Frontal cortex (tissue), 4 donors: ENCODE measurements at places on chromosomes 12 and 14.

DNA sequence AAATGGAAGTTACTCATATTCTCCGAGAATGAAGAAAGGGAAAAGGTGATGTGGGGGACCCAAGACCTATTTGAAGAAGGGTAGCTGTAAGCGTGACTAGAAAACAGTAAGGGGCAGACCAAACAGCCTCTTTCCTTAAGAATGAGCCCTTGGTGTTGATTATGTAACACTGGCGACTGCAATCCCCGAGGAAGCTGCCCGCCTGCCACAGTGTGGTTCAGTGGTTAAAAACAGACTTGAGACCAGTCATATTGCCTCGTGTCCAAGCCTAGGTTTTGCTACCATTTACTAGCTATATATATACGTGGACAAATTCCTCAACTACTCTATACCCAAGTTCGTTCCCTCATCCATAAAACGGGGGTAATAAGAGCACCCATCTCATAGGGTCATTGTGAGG lies 49.1 kb downstream of the SSPN start:
- DNase-seq, result no peak

GRCh38 chr14:100899884-100900771 lies 3.4 kb downstream of the RTL1 start:
- no peak for DNase-seq

- DNase-seq, result no peak
Measured at GRCh38 chr14:99212199-99212598, 59.8 kb downstream of the BCL11B start.

DNA sequence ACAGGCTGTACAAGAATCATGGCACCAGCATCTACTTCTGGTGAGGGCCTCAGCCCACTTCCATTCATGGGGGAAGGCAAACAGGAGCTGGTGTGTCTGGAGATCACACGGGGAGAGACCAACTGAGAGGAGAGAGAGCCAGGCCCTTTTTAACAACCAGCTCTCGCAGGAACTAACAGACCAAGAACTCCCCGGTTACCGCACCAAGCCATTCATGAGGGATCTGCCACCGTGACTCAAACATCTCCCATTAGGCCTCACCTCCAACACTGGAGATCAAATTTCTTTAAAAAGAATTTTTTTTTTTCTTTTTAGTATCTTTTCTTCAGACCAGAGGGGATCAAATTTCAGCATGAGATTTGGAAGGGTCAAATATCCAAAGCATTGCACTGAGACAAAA lies 16.7 kb upstream of the AQP2 start:
- no peak for DNase-seq

- DNase-seq, result no peak
Measured at GRCh38 chr12:26688344-26688904, 144.6 kb downstream of the ITPR2 start.

DNA sequence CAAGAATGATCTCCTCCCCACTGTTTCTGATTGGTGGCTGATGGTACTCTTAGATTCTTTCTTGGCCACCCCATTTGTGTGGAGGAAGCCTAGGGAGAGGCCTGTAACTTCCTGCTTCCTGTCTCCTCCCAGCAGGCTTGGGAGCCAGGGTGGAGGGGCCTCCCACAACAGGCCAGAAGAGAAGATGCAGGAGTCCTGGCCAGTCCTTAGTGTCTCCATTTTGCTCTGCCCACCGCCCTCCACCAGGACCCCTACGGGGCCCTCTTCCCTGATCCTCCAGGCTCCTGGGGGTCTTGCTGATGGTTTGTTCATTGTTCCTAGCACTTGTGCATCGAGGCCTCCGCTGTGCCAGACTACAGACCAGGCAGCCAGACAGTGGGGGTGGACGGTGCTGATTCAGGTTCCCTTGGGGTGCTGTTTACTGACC lies 6.8 kb downstream of the TSPAN9 start:
- DNase-seq, result no peak

DNA sequence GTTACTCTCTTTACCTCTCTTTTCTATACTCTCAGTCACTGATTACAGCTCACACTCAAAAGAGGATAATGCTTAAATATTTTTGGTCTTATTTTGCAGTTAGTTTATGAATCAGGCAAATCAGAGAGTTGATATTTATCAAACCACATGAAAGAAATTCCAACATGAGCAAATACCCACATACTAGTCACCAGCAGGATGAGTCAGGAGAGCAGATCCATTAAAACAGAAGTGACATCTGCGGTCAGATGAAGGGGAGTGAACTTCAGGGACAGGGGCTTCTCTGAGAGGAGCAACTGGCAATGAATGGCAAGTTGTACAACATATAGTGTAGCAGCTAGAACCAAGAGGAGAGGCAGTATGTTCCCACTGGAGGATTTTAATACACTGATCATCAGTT lies 258.7 kb downstream of the SYT10 start:
- DNase-seq, result no peak
